HCT116 (cell line): ENCODE measurements at places on chromosomes 16 and 17. TPM values are rescaled to one million over a fixed set of nuclear protein-coding genes. Genes with fewer than 3 reads are reported as not detected.

Gene TERB1
- not detected for total RNA-seq

Gene NLRC5
- 10.4 TPM for total RNA-seq

Gene GPRC5B
- total RNA-seq = 7.2 TPM

Gene SLC5A2
- total RNA-seq = 0.10 TPM

Gene SULT1A1
- total RNA-seq = 23.1 TPM

Gene CPD
- 47.2 TPM for total RNA-seq

Gene VAT1L
- total RNA-seq = 0.10 TPM

Gene ARL16
- total RNA-seq = 47.5 TPM

Gene ZP2
- not detected for total RNA-seq

Gene HBQ1
- total RNA-seq = not detected

Gene CCL16
- total RNA-seq = not detected

Gene KRT12
- total RNA-seq = not detected

Gene CNGB1
- total RNA-seq = not detected

Gene HMOX2
- total RNA-seq = 55.1 TPM

- DNase-seq = no peak
These were observed 3.7 kb downstream of the TEPSIN start for GRCh38 chr17:81234940-81235821.

GRCh38 chr16:25713785-25714570, 22.2 kb downstream of the HS3ST4 start:
- no peak for DNase-seq

DNA sequence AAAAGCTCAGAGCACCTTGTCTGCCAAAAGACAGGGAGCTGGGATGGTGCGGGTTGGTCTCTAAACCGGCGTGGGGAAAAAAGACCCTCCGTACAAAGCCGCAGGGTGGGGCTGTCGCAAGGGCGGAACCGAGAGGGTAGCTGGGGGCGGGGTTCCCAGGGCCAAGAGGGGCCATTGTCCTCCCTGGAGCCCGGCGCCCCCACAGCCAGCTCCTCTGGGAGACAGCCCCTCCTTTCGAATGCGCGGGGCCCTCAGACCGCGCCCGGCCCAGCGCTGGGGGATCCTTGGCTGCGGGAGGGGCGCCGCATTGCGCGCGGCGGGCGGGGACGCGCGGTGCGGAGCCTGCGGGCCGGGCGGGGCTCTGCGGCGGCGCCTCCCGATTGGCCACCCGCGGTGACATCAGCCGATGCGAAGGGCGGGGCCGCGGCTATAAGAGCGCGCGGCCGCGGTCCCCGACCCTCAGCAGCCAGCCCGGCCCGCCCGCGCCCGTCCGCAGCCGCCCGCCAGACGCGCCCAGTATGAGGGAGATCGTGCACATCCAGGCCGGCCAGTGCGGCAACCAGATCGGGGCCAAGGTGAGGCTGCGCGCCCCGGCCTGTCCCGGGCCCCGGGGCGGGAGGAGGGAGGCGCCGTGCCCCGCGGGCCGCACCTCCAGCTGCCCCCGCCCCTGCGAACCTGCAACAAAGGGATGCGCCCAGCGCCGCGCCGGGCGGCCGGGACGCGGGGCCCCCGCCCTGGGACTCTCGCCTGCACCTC, at the start of gene TUBB3:
Gene TUBB3, plus strand, starts transcription at position 459 of the 756 bp plus-strand sequence. Its CDS starts 60 bp downstream, at position 519.
- DNase-seq = peak; percentile 56

DNA sequence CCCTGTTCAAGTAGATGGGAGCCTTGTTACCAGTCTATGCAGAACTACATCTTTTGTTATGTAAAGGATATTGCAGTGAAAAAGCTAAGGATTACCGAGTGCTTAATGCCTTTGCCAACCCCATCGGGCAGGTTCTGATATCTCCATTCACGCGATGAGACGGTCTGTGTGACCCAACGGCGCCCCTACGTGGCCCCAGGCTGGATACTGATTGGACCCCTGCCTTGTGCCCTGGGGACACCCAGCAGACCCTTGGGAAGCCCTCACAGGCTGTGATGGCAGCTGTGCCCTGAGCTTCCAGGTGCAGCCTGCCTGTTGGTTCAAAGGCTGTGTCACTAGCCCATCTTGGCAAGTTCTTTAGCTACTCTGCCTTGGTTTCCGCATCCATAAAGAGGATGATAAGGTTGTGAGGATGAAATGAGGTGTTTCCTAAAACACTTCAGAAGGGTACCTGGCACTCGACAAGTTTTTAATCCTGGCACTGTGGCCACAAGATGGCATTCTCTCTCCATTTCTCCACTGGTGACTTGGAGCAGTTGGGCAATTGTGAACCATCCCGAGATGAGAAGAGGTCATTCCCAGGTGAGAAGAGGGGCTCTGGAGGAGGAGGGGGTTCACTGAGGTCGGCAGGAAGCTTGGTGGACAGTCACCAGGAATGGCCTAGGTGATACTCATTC, 33.6 kb downstream of the HAPSTR1 start:
- no peak for DNase-seq

- no peak for DNase-seq
These were observed 3.6 kb upstream of the FAM222B start for GRCh38 chr17:28846231-28846630.

- DNase-seq = no peak
These were observed 108.6 kb upstream of the GOT2 start for GRCh38 chr16:58842746-58843145.

- DNase-seq = no peak
These were observed 279.5 kb downstream of the SEC14L1 start for GRCh38 chr17:77420095-77420803.

DNA sequence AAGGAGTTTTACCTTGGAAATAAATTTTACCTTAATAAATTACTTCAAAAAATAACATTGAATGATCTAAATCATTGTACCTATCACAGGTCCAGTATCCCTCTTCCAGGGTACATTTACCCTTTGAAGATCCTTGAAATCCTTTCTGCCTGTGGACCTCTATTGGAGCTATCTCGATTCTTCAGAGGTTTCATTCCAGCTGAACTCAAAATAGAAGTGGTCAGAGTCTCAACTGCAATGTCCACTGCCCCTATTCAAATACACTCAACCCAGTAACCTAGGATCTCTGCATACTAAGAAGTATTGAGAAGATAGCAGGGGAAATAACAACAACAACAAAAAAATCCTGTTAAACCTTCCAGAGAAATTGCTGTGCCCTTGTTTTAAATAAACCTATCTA, 9.3 kb downstream of the ABCA5 start:
- no peak for DNase-seq

DNA sequence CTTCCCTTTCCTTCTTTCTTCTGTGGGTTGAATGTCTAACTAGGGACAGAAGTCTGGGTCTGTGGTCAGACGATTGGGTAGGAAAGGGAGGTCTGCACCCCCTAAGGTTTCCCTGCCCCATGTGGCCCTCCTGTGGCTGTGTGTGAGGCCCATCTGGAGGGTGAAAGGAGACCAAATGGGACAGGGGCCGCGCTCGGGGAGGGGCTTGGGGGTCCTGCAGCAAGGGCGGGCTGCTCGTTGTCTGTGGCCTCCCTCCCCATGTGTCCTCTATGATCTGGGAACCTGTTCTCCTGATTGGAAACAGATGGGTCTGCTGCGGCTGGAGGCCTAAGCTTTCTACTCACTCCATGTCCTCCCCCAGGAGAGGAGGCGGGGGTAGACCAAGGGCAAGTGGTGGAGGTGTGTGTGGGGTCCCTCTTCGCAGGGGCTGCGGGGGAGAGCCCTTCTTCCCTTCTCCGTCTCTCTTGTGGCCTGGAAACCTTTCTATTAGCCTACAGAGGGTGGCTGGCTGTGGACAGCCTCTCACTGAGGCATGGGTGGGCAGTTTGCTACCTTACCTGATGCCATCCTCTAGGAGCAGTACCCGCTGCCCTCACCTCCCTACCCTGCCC, 18.6 kb downstream of the IGFBP4 start:
- DNase-seq = no peak

DNA sequence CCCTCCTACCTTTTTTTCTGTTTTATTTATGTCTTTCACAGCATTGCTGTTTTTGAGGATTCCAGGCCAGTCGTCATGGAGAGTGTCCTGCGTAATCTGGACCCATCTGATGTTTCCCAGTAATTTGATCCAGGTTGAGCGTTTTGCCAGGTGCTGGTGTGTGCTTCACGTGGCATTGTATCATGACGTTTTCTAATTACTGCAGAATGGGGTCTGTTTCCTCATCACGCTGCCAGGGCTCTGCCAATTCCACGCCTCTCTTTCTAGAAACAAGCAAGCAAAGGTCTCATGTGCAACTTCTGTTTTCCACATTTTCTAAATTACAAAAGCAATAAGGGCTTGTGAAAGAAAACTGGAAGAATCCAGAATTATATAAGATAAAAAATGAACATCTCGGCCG, 28.3 kb upstream of the BHLHA9 start:
- no peak for DNase-seq

- DNase-seq = no peak
These were observed 392.7 kb downstream of the CPPED1 start for GRCh38 chr16:12410837-12411490.

DNA sequence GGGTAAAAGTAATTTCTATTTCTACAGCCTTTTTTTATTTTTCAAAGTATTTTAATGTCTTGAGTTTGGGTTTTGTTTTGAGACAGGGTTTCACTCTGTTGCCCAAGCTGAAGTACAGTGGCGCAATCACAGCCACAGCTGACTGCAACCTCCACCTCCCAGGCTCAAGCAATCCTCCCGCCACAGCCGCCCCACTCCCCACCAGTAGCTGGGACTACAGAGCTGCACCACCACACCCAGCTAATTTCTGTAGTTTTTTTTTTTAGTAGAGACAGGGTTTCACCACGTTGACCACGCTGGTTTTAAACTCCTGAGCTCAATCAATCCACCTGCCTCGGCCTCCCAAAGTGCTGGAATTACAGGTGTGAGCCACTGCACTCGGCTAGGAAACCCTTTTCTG, 44.0 kb downstream of the TUBD1 start:
- DNase-seq = no peak

DNA sequence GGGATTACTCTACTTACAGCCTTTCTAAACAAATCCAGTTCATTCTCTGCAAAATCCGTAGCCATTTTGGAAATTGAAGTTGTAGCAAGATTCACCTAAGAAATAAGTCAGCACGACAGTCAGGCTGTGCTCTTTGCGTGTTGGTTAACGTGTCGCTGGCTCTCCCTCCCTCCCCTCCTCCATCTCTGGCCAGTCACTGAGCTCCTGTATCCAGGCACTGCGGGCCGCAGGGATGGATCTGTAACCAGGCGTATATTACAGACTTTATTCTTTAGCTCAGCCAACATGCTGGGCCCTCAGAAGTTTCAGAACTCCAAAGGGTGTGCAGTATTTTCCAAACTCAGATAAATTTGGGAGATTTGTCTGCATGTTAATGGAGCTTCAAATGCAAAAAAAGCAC, 30.8 kb downstream of the KDM8 start:
- no peak for DNase-seq

GRCh38 chr16:47493381-47494337, 32.5 kb downstream of the PHKB start:
- no peak for DNase-seq

DNA sequence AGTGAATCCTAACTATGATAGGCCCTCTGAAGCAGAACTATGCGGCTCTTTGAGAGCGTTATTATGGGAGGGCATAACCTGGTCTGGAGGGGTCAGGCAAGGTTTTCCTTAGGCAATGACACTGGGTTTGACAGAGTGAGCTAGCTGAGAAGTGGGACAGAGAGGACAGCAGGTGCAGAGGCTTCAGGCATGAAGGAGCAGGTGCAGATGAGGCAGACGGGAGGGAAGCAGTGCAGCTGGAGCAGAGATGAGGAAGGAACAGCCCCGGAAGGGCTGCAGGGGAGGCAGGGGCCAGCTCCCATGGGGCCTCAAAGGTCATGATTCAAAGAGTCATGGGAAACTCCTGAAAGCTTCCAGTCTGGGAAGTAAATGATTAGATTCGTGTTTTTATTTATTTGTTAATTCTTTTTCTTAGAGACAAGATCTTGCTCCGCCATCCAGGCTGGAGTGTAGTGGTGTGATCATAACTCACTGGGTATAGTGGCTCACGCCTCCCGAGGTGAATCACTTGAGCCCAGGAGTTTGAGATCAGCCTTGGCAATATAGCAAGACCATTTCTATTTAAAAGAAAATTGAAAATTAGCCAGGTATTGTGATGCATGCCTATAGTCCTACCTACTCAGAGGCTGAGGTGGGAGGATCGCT, 5.4 kb downstream of the MARCHF10 start:
- no peak for DNase-seq

GRCh38 chr16:396605-397004, 394 bp upstream of the NME4 start:
- DNase-seq = no peak

DNA sequence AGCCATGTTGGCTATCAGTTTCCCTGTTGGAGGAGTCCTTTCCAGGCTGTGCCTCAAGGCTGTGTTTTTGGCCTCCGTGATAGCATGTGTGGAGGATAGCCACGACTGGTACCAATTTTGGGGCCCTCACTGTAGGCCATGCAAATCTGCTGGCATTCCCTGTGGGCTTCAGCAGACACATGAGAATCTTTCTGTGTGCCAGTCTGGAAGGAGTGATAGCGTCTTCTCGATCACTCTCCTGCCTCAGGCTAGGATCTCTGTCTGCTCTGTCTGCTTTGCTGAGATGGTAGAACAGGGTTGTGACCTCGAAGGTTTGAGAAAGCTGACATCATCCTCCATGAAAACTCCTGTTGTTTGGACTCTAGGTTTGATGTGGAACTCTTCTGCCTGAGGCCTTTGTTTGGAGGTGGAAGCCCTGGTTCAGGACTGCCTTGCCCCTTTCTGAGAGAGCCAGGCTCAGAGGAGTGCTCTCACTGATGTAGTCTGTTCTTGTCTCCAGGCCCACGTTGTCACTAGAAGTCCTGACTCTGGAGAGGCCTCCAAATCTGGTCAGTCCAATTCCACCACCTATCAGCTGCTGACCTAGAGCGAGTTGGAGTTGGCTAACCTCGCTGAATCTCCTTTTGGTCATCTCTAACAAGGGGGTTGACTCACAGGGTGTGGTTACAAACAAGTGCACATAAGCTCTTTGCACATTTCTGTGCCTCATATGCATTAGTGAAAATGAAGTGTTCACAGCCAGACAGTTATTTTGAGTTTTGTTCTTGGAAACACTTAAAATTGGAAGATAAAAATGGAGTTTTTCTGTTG, 12.1 kb upstream of the EDC4 start:
- DNase-seq = no peak

DNA sequence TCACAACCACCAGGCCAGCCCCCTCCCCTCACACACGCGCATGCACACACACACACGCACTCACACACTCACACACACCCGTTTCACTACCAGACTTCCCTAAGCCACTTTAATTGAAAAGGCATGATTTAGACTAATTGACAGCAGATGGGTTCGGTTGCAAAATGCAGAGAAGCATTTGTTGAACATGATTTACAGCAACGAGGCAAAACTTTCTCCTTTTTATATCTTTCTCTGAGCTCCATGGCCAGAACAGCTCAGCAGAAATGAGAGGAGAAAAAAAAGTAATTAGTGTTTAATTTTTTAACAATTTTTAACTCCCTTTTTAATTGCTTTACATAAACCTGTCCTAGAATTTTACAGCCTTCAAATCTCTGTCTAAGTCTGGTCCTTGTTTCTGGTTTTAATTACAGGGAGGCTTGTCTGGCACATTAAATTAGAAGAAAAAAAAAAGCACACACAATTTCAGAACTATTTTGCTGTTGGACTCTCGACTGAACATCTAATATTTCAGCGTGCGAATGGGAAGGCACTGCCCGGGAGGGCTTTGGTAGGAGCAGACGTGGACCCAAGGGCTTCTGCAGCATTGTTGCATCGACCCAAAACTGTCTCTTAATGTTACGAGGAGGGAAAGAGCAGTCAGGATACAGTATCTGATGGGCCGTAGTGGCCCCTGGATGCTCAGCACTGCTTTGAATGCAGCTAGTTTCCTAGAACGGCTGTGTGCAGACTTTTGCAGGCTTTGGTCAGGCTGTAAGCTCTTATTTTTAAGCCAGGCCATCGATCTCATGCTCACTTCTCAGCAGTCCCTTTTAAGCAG, 255.9 kb downstream of the SOX9 start:
- DNase-seq = no peak

GRCh38 chr17:76281573-76282371, 16.6 kb downstream of the UBALD2 start:
- no peak for DNase-seq
